HTR-8/SVneo (cell line): ENCODE measurements at places on chromosomes 5 and 9.
A peak's percentile ranks its signal among the peaks of the same experiment; 100 is the strongest.

DNA sequence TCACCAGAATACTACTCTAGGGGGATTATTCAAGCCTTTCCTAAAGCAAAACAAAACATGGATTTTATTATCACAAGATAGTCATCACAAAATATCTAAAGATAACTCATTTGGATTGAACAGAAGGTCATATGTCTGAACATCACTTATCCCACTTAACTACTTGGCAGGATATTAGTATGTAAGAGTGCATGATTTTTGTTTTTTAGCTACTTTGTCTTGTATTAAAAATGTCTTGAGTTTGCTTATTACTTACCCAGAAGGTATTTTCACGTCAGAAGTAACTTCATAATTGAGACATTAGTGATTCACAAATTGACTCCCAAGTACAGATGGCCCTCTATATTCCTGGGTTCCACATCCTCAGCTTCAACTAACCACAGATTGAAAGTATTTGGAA is 113.8 kb downstream of the TLE4 start:
- no peak for DNase-seq

- no peak for DNase-seq
Measured at GRCh38 chr5:75509546-75509945, 1.9 kb downstream of the CERT1 start.

GRCh38 chr9:129759319-129759718 is 6.5 kb upstream of the PTGES start:
- no peak for DNase-seq

DNA sequence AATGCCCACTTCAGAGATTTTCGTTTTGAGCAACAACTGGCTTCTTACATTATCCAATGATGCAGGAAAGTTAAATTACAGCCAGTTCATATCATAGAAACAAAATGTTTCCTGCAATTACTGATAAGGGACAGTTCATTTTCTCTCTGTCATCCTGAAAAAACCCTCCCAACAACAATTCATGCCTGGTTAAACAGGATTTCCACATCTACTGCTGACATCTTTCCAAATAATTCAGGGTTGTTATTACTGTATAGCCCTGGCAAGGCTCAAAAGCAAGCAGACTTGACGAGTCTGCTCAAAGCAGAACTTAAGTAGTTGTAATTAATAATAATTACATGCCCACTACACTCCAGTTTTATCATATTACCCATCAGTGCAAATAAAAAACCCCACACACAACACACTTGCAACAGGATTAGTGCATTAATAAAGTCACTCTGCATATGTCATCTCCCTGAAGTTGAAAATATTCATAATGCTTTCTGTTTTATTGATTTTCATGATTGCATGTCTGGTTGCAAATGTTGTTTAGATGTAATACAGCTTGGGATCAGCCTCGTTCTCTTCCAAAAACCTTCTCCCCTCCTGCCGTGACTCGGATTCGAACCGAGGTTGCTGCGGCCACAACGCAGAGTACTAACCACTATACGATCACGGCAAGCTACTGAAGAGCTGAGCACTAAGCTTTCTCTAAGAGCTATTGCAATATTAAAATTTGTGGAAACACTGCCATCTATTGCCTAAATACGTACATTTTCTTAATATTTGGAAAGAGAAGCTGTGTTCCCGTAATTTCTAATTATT is 119.6 kb upstream of the NFIB start:
- peak; percentile 20 for DNase-seq

DNA sequence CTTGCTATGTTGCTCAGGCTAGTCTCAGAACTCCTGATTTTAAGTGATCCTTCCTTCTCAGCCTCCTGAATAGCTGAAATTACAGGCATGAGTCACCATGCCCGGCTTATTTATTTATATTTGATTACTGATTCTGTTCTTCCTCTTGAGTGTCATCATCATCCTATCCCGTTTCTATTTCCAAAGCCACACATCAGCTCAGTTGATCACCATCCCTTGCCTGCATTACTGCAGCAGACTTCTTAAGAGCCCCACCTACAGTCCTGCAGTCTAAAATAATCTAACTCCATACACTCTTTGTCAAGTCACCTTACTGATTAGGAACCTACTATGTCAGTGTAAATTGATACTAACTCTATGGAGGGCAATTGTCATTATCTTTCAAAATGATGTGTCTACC is 138.9 kb upstream of the RAI14 start:
- DNase-seq, result no peak

DNA sequence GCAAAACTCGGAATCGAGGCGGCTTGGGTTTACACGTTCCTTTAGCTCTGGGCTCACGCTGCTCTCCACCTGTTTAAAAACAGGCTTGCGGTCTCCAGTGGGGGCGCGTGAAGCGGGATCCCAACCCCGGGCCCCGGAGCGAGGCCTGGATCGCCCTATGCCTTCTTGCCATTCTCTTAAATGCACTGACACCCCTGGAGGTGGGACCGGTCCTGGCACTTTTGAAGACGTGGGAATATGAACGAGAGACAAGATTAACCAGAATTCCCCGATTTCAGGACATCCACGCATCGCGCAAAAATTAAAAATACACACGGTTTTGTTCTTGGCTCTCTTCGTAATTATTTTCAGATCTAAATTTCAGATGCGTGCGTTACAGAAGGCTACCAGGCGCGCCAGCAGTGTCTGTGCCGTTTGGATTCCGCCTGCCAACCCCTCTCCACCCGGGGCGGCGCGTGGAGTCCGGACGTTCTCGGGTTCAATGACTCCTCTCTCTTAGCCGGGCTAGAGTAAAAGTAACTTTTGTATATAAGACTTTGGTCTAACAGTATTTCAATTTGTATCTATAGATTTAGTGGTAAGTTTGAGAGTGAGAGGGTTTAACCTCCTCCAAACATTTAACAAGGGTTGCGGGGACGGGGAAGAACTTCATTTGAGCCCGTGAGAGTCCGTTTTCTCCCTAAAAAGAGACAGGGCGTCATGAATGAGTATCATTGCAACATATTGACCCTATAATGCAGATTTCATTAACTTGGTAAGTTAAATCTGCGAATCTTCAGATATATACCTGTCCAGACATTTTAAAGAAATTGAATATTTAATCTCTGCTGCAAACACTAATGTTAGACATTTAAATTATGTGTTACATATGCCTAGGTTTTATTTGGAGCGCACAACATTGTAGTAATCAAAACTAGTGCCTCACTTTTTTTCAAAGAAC is 3.8 kb downstream of the FOXD1 start:
- DNase-seq, result no peak

GRCh38 chr9:9913276-9913832 is 699.4 kb downstream of the PTPRD start:
- no peak for DNase-seq

DNA sequence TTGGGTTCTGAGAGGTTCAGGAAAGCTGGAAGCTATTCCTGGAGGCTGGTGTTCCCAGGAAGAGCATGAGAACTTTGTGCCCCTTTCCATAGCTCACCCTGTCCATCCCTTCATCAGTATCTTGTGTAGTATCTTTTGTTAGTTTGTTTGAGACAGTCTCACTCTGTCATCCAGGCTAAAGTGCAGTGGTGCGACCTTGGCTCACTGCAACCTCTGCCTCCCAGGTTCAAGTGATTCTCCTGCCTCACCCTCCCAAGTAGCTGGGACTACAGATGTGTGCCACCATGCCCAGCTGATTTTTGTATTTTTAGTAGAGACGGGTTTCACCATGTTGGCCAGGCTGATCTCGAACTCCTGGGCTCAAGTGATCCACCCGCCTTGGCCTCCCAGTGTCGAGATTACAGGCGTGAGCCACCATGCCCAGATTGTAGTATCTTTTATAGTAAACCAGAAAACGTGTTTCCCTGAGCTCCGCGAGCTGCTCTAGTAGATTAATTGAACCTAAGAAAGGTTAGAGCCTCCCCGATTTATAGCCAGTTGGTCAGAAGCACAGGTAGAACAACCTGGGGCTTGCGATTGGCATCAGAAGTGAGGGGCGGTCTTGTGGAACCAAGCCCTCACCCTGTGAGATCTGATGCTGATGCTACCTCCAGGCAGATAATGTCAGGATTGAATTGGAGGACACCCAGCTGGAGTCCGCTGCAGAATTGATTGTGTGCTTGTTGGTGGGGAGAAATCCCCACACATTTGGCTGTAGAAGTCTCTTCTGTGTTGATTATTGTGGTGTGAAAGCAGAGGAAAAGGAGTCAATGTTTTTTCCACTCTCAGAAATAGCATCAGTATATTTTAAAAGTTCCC is 32.3 kb downstream of the ATP6V0E1 start:
- DNase-seq, result no peak

- no peak for DNase-seq
Measured at GRCh38 chr5:39779831-39780230, 355.1 kb upstream of the DAB2 start.

DNA sequence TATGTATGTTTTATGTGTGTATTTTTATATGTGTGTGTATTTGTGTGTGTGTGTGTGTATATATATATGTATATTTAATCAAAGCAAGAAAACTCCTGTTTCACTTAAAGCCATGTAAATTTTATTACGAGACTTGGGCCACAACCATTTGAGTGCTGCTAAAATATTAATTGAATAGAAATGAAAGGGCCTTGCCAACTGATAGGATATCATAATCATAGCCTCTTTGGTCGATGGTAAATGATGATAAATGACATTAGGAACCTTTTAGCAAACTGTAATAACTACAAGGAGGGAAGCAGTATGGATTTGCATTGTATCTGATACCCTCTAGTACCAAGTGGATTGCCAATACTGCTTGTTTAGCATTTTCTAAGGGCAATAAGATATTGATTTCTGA is 7.9 kb downstream of the TLE4 start:
- no peak for DNase-seq

DNA sequence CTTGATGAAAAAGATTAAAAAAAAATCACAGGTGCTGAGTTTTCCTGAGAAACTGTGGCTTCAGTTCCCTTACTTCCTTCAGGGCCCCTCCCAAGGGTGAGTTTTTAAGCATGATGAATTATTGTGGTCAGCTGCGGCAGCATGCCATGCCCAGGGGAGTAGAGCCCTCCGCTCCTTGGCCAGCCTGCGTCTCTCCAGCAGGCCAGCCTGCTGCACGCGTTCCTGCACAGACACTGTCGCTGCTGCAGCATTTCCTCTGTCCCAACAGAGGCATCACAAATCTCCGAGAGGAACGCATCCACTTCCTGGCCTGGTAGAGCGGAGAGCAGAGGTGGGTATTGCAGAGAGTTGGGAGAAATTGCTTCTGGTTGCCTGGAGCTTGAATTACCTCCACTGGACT is 26.1 kb upstream of the GLRA1 start:
- DNase-seq, result no peak

DNA sequence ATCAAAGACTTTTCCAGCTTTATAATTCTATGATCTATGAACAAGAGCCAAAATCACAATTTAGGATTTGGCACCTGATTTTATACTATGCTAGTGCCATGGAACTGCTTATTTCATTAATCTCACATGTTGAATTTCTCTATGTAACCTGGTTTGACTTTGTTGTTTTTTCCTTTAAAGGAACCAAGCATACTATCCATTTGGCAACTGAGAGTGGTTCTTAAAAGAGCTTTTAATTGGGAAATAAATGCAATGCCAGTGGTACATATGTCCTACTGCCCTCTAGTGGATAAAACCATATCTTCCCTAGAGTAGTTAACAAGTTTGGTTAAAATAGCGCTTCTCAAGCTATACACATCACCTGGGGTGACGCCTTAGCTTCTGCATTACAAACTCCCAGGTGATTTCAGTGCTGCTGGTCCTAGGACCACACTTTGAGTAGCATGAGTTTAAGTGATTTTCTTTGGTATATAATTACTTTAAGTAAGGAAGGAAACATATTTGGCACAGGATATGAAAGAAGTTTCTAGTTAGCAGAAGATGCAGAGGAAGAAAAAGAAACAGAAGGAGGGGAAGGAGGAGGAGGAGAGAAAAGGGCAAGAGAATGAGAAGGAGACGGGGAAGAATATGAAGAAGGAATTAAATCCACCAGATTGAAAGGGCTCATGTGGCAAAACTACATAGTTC is 56.8 kb downstream of the FGF10 start:
- peak; percentile 13 for DNase-seq

GRCh38 chr5:56039985-56040384 is 45.2 kb upstream of the IL6ST start:
- DNase-seq, result no peak

GRCh38 chr5:154198611-154199230 is 8.2 kb downstream of the GALNT10 start:
- no peak for DNase-seq
